Vagina (tissue), 2 donors: ENCODE measurements at places on chromosomes 4 and X. TPM values are rescaled to one million over a fixed set of nuclear protein-coding genes. Genes with fewer than 3 reads are reported as not detected.

Gene PABPC1L2A
- not detected for total RNA-seq

Gene HSFX3
- not detected for total RNA-seq

Gene SMR3A
- not detected for total RNA-seq

Gene SUPT20HL2
- not detected for total RNA-seq
